ENCODE measurements at places on chromosomes 3 and 15.

DNA sequence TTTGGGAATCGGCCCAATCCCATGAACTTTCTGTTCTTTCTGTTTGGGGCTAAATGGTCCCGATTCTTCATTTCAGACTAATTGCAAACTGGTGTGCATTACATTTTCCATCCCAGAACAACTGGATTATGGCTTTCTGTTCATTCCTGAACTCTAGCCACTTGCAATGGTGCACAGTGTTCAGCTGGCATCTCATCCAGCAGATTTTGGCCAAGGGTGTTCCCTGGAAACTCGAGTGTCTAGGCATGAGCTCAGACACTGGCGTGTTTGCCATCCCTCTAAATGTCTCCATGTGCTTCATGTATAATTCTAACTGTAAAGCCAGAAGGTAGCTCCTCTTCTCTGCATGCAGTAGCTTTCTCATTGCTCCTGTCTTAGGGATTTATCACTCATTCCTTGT, 97.1 kb upstream of the MYZAP start:
- no peak for DNase-seq

DNA sequence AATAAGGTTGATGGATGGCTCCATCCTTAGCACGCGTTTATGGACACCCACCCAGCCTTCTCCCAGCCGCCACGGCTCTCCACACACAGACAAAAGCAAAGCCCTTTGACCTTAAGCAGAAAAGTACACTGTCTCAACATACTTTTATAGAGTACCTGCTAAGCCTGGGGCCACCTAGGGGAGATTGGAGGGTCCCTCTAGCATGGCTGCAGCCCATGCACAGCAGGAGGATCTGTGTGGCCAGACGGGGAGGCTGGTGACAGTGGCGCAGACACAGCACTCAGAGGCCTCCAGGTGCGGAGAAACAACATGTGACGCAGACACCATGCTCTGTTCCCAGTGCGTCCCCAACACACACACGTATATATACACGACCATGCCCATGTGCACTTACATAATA, 174.9 kb downstream of the XXYLT1 start:
- peak; percentile 8 for DNase-seq

DNA sequence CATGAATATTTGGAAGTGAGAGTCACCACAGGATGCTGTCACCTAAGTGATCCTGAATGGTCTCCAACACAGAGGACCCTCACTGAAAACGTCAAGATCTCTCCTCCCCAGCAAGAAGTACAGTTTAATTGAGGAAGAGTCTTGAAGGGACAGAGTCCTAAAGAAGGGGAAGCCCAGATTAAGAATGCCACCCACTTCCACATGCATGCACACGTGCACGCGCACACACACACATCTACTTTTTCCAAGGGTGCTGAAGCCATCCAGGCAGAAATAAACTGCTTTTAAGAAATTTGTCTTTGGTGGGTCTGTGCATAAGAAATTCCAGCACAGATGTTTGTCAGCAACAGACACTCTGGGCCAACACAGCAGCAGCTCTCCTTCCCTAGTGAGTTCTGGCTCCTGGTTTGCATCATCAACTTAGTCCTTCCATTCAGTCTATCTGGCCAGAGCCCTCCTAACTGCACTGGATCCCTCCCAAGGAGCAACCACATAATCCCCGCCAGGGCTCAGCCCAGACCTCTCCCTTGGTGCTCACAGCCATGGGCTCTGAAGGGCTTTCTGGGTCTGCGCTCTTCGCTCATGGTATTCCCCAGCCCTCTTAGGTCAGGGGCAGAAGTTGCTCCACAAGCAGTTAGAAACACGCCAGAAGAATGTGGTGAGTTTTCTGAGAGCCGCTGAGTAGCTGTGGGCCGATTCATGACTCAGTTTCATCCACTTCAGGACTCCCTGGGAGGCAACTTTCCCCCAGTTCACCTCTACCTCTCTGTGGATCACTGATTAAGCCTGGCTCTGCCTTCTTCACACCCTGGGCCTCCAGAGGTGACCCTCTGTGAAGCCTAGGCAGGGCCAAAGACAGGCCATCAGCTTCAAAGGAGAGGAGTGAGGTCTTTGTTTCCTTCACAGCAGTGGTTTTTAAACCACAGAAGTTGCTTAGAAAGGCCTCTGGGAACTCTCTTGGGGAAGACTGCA, 132.6 kb upstream of the LIPC start:
- DNase-seq, result no peak

DNA sequence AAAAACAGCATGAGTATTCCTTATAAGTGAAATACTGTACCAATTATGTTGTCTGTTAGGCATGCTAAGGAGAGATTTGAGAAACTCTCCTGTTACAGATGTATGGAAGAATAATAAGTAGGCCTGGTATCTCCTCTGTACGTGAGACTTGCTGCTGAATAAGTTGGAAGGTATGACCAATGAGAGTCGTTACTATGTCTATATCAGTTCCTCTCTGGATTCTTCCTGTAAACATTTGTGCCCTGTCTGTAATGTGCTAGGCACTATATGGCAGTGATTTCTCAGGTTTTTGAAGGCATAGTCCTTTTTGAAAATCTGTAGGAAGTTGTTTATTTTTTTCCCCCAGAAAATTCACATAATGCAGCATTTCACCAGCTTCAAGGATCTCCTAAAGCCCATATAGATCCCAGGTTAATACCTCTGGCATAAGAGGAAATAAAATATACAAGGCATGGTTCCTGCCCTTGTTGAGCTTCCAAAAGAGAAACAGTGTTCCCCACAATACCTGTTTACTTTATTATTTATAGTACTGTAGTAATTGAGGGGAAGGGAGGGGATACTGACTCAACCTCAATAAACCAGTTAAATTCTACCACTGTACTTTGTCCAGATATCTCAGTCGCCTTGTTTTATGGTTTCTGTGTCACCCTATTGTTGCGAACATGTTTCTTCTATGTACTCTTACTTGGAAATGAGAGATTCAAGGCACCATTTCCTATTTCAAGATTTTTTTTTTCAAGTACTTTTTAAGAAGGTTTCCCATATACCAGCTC, 28.6 kb downstream of the MAP2K5 start:
- no peak for DNase-seq

Measured in eye (tissue), 1 donor.